Activated naive CD8-positive, alpha-beta T cell treated with anti-CD3 and anti-CD28 coated beads, Interleukin-2, amount 50 U/mL, for 24 hours (primary cell): ENCODE measurements at places on chromosomes 2 and 18.
A peak's percentile ranks its signal among the peaks of the same experiment; 100 is the strongest.

GRCh38 chr2:68320118-68320641 is 431 bp upstream of the CNRIP1 start:
- no peak for DNase-seq

DNA sequence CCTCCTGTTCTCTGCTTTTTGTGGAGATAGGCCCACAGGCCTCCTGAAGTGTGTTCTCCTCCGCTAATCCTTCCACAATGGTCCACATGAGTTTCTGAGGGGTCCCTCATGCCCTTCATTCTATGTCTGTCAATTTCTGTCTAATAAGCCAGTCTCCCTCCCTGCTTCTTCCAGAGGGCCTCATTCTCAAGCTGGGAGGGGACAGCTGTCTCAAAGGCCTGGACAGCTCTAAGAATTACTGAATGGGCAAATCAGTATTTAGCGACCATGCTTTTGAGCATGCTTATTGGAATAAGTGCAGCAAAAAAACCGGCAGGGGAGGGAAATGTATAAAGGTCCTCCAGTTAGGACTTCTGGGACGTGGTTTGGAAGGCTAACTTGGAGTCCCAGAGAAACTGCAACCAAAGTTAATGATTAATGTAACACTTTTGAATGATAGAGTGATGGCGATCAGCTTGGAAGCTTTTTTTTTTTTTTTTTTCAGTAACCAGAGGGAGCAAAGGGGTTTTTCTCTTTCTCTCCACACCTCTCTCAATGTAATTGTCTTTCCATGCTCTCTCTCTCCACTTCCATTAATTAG is 890.7 kb upstream of the POU3F3 start:
- DNase-seq: no peak

GRCh38 chr2:68849579-68850030 is 21.6 kb downstream of the BMP10 start:
- DNase-seq: no peak

- DNase-seq: peak; percentile 60
Measured at GRCh38 chr2:70087702-70088597, 673 bp downstream of the PCBP1 start.

DNA sequence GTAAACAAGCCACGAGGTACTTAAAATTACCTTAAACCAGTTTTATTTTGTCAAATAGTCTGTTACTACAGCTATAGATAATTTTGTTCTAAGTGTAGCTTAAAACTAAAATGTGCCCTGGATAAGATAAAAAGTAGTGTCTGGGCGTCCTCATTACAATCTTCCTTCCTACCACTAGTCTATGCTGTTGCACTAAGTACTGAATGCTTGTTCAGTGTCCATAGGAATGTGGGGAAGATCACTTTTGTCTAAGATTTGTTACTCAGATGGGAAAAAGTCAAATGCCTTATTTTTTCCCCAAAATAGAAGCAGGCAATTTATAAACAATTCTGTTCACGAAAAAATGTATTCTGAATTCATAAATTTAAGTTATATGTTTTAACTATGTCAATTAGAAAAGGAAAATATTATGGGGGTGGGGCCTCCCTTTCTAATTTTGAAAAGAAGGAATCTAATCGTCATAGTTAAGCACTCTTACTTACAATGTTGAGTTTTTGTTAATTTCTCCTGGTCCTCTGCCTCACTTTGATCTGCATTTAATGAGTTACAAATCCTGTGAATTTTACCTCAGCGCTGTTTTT is 140.4 kb upstream of the VRK2 start:
- DNase-seq: no peak

DNA sequence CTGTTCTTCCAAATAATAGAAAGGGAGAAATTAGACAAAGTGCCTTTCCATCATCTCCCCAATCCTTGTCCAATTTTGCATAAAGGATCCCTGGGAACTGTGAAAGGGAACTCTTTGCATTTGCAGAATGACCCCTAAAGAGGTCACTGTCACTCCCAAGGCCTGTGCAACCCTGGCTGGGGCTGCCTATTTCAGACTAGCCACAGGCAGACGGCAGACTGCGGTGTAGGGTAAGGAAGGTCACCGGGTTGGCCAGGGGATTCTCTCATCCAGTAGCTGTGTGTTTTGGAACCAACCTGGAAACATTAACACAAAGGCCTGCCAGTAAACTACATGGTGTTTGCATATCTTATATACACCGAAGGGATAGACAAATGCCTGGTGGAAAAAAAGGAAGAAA is 818.7 kb downstream of the BCL11A start:
- DNase-seq: no peak

GRCh38 chr2:220583725-220584124 is 956.3 kb downstream of the SLC4A3 start:
- DNase-seq: no peak

GRCh38 chr2:224319750-224320149 is 82.2 kb downstream of the FAM124B start:
- no peak for DNase-seq

GRCh38 chr2:214587442-214587841 is 176.6 kb downstream of the VWC2L start:
- DNase-seq: no peak

GRCh38 chr2:121695171-121695451 is 41.6 kb downstream of the NIFK start:
- DNase-seq: no peak

DNA sequence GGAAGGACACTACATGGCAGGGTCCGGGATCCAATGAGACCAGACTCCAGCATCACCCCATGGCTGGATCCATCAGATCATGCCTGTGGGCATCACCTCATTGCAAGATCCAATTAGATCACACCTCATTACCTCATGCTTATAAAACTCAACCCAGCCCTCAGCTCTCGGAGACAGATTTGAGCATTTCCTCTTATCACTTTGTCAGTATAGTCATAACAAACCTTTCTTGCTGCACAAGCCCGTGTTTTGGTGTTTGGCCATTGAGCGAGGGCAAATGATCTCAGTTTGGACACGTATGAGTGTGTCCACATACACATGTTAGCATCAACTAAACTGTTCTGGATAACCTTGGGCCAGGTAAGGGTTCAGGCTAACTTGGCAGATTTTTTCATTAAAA is 58.8 kb downstream of the CCDC195 start:
- no peak for DNase-seq

DNA sequence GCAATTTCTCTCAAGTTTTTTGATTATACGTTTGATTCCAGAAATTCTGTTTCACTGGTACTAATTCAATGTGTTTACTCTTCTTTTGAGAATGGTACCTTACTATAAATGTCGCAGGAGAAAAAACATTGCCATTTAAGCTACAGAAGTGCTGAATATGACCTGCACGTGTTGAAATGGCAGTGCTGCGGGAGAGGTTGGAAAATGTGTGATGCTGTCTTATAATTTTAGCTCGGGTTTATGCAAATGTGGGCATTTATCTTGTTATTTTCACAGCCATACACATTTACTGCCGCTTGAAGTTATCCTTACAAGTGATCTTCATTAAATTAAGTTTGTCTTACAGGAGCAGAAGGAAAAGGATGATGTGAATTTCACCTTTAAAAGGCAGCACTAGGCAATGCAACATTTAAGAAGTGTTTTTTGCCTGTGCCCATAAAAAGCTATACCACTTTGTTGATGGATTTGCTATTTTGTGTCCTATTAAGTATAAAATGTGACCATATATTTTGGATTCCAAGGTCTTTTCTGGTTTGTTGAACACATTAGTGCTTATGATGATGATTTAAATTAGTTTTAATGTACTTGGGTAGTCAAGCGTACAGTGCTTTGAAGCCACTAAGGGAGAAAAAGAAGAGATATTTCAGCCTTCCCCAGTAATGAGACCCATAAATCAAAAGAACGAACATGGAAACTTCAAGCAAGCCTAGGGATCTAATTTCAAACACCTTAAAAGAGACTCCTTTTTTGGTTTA is 112.1 kb downstream of the LTBP1 start:
- no peak for DNase-seq

DNA sequence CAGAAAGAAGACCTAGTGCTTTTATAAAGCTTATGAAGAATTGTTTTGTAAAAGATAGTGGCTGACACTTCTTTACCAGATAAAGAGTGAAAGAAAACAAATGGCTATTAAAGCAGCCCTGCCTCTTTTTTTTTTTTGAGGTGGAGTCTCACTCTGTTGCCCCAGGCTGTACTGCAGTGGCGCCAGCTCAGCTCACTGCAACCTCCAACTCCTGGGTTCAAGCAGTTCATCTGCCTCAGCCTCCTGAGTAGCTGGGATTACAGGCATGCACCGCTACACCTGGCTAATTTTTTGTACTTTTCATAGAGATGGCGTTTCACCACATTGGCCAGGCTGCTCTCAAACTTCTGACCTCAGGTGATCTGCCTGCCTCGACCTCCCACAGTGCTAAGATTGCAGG is 12.9 kb downstream of the ARPC2 start:
- DNase-seq: no peak

DNA sequence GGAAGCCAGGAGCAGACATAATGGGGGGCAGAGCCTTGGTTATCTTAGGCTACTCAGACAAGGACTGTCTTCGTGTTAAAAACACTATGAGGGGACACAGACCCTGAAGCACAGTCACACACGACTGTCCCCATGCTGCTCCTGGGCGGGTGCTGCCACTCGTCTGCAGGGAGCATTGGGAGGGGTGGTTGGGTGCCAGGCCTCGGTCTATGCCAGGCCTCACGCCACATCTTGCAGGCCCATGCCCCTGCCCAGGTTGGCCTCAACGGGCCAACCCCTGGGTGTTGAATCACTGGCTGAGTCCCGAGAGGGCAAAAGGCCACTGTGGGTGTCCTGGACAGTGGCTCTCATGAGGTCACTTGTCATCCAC is 97.9 kb downstream of the USP40 start:
- no peak for DNase-seq

- DNase-seq: no peak
Measured at GRCh38 chr2:48274040-48274439, 255.9 kb upstream of the STON1 start.

DNA sequence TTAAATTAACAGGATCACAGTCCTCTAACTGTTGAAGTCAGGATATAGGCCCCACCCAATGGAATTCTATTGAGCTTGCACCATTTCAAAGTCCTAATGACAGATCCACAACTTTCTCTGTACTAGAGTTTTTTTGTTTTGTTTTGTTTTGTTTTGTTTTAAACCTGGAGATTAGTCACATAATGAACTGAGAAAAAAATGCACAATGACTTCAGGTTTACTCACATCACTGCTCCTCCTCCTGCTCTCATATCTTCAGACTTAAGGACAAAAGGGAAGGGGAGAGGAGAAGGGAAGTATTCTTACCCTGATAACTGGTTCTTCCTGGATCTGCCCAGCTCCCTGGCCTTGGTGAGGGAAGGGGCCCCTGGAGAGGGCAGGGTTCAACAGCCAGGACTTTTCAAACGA is 208.2 kb upstream of the EPHA4 start:
- no peak for DNase-seq

- no peak for DNase-seq
Measured at GRCh38 chr2:101735166-101735533, 37.6 kb downstream of the MAP4K4 start.

- DNase-seq: no peak
Measured at GRCh38 chr2:112768432-112768831, 4.0 kb upstream of the CKAP2L start.

DNA sequence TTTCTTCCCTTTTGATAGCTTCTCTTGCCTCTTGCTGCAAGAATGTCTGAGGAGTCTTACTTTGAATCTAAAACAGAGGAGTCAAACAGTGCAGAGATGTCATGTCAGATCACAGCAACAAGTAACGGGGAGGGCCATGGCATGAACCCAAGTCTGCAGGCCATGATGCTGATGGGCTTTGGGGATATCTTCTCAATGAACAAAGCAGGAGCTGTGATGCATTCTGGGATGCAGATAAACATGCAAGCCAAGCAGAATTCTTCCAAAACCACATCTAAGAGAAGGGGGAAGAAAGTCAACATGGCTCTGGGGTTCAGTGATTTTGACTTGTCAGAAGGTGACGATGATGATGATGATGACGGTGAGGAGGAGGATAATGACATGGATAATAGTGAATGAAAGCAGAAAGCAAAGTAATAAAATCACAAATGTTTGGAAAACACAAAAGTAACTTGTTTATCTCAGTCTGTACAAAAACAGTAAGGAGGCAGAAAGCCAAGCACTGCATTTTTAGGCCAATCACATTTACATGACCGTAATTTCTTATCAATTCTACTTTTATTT is 133.5 kb upstream of the CDCA7 start:
- no peak for DNase-seq

GRCh38 chr18:45738660-45739059 is 14.7 kb downstream of the SLC14A1 start:
- no peak for DNase-seq

DNA sequence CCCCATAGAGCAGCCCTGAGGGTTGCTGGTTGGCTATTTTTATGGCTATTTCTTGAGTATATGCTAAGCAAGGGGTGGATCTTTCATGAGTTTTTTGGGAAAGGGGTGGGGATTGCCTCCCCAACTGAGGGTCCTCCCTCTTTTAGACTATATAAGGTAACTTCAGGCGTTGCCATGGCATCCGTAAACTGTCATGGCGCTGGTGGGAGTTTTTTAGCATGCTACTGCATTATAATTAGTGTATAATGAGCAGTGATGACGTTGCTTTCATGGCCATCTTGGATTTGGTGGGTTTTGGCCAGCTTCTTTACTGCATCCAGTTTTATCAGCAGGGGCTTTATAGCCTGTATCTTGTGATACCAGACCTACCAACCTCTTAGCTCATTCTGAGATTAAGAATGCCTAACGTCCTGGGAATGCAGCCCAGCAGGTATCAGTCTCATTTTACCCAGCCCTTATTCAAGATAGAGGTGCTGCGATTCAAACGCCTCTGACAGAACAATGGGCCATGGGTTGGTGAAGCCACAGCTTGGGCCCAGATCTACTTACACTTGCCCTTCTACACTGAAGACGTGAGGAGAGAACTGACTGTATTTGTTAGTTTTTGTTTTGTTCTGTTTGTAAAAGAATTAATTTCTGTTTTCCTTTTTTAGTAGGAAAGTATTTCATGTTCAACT is 53.8 kb upstream of the TMEM163 start:
- no peak for DNase-seq

- no peak for DNase-seq
Measured at GRCh38 chr2:181275643-181276070, 181.5 kb upstream of the ITGA4 start.
